ENCODE measurements at places on chromosomes 6 and 20.

DNA sequence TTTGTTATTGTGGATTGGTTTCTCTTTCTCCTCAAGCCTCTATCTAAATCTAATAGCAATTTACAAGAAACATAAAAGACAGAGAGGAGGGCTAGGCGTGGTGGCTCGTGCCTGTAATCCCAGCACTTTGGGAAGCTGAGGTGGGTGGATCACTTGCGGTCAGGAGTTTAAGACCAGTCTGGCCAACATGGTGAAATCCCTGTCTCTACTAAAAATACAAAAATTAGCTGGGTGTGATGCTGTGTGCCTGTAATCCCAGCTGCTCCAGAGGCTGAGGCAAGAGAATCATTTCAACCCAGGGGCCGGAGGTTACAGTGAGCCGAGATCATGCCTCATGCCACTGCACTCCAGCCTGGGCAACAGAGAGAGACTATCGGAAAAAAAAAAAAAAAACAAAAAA lies 46.6 kb downstream of the SLC2A12 start:
- DNase-seq: no peak

- no peak for DNase-seq
These were observed 263.3 kb upstream of the QKI start for GRCh38 chr6:163151212-163151611.

GRCh38 chr20:53611449-53611894 lies 17.8 kb upstream of the ZNF217 start:
- peak; percentile 87 for DNase-seq

- no peak for DNase-seq
These were observed 41.3 kb downstream of the CARMIL1 start for GRCh38 chr6:25320459-25320858.

DNA sequence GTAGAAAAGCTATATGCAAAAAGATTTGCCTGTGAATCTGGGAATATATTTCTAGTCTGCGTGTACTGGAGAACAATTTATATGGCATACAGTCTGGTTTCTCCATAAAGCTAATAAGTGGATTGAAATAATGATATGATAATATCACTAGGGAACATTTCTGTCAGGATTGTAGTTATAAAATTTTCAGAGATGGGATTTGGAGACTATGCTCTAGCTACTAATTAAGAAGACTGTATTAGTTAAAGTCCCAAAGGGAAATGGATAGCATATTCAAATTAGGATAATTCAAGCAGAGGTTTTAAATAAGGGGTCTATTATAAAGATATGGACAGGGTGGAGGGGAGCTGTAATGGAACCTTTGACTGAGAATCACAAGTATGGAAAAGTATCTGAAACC lies 7.2 kb upstream of the STX11 start:
- DNase-seq: no peak

GRCh38 chr6:108845145-108845544 lies 3.1 kb upstream of the ARMC2 start:
- no peak for DNase-seq

DNA sequence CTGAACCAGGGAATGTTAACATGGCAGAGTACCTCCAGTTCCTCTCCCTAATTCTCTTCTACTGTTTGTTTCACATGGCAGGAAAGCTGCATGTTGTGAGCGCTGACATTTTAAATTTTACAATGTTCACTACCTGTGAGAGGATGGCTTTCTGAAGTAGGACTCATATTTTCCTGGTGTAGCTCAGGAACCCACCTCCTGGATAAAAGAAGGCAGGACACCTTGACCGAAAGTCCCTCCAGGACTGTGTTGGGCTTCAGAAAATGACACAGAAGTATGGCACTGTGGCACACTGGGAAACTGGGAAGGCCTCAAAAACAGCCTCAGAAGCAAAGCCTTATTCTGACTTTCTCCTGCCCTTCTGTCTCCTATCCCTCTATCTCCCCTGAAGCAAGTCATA lies 33.3 kb downstream of the PTPRK start:
- DNase-seq: no peak

- DNase-seq: no peak
These were observed 175.6 kb downstream of the SYNE1 start for GRCh38 chr6:152461556-152461955.

DNA sequence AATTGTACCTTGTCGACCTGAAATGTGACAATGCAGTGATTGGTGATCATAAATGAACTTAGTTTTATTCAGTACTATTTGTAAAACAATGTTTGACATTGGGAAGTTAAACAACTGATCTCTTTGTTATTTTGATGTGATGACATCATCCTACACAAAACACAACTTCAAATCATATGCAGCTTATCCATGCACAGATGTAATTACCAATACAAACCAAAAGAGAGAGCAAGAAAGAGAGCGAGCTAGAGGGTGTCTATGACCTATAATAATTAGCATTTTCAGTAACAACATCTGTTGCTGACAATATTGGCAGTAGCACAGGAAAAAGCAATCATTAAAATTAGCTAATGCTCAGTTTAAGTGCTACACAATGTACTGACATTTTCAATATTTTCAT lies 320.9 kb downstream of the UTRN start:
- no peak for DNase-seq

DNA sequence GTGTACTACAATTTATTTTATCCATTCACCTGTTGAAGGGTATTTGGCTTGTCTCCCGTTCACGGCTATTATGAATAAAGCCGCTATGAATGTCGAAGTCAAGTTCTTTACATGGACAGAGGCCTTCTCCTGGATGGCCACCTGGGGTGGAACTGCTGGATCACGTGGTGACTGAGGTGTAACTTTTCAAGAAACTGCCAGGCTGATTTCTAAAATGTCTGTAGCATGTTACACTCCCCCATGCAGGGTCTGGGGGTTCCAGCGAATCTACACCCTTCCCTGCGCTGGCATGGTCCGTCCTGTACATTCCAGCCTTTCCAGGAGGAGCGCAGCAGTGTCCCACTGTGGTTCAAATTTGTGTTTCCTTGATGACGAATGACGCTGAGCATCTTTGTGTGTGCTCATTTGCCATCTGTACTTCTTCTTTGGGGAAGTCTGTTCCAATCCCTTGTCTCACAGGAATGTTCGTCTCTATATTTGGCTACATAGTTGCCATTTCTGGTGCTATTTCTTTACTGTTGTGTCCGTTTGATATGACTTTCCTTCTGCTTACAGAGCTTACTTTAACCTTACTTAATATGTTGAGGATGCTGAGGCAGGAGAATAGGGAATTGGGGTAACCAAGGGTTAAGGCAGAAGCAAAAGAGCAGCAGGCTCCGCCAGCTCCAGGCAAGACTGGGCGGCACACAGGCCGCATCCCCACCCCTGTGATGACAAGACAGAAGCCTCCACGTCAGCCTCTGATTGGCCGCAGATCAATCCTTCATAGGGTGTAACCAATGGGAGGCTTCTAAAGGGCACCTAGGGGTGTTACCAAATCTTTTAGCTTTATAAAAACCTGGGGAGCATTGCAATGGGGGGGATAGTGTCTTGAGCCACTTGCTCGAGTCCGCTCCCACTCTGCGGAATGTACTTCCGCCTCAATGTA lies 106.6 kb downstream of the TAF4 start:
- no peak for DNase-seq

DNA sequence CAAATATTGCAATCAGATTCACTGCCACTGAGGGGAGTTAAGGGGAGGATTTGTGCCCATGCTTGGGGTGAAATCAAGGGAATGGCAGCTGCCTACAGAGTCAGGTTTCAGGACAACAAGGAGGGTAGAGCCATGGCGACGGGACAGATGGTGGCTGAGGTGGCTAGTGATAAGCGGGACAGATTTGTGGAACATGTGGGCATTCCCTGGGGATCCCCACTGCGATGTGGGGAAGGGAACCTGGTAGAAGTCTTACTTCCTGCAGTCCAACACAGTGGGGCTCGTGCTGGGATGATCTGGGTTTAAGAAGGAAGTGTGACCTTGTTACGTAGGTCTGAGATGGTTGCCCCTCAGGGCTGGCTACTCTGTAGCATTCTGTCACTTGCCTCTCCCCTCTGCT lies 292.0 kb upstream of the JARID2 start:
- peak; percentile 39 for DNase-seq

DNA sequence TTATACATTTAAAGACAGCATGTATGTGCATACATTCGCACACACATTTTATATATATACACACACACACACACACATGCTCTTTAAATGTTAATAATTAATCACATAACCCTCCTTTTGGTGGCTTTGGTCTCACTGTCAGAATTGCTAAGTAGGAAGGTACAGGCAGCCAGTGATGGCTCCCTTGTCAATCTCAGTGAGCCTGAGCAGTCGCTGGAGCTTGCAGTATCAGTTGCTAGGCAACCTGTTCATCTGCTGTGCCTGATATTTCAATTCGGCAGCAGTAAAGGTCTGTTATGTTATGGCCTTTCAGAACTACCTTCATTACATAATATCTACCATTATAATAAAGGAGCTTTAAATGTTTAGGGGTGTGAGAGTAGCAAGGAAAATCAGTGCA lies 374.3 kb downstream of the LMBRD1 start:
- DNase-seq: no peak

DNA sequence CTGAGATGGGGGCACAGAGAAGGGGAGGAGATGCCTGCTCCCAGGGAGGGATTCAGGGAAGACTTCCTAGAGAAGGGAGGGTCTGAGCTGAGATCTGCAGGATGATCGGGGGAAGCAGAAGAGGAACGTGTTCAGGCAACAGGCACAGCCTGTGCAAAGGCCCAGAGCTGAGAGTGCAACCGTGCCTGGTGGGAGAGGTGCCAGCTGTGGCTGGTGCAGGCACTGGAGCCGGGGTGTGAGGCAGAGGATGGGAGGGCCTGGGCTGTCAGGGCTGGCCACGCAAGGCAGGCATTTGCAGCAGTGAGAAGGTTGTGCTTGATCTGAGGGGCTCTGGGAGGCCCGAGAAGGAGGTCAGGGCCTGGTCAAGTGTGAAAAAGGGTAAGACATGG lies 27.7 kb downstream of the PTGIS start:
- no peak for DNase-seq

- no peak for DNase-seq
These were observed 201.4 kb downstream of the IBTK start for GRCh38 chr6:82045965-82046756.

- DNase-seq: no peak
These were observed 109.3 kb upstream of the EYA4 start for GRCh38 chr6:133131621-133132465.

- no peak for DNase-seq
These were observed 104.9 kb upstream of the CEP162 start for GRCh38 chr6:84332139-84333034.

DNA sequence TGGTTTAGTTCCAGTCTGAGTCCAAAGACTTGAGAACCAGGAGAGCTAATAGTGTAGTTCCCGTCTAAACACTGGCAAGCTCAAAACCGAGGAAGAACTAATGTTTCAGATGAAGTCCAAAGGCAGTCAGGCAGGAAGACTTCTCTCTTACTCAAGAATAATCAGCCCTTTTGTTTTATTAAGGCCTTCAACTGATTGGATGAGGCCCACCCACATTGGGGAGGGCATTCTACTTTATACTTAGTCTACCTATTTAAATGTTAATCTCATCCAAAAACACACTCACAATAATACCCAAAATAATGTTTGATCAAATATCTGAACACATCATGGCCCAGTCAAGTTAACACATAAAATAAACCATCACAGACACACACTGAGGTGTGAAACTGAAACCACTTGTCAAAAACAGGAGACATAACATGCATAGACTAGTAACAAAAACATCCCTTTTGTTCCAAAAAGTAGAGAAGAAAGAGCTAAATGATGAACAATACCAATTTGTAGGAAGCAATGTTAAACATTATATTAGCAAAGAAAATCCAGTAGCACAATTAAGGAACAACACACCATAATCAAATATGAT lies 50.2 kb upstream of the SENP6 start:
- DNase-seq: no peak

DNA sequence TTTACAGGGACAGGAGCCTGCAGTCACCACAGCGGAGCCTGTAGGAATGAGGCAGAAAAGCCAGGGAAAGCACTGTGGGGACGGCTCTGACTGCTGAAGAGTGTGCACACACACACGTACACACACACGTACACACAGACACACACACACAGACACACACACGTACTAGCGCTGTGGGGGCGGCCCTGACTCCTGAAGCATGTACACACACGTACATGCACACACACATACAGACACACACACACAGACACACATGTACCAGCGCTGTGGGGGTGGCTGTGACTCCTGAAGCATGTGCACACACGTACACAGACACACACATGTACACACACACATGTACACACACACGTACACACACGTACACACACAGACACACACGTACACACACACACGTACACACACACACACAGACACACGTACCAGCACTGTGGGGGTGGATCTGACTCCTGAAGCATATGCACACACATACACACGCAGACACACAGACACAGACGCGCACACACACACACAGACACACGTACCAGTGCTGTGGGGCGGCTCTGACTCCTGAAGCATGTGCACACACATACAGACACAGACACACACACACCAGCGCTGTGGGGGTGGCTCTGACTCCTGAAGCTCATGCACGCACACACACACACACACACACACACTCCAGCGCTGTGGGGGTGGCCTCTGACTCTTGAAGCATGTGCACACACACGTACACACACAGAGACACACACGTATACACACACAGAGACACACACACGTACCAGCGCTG lies 127.3 kb downstream of the DLL1 start:
- no peak for DNase-seq

DNA sequence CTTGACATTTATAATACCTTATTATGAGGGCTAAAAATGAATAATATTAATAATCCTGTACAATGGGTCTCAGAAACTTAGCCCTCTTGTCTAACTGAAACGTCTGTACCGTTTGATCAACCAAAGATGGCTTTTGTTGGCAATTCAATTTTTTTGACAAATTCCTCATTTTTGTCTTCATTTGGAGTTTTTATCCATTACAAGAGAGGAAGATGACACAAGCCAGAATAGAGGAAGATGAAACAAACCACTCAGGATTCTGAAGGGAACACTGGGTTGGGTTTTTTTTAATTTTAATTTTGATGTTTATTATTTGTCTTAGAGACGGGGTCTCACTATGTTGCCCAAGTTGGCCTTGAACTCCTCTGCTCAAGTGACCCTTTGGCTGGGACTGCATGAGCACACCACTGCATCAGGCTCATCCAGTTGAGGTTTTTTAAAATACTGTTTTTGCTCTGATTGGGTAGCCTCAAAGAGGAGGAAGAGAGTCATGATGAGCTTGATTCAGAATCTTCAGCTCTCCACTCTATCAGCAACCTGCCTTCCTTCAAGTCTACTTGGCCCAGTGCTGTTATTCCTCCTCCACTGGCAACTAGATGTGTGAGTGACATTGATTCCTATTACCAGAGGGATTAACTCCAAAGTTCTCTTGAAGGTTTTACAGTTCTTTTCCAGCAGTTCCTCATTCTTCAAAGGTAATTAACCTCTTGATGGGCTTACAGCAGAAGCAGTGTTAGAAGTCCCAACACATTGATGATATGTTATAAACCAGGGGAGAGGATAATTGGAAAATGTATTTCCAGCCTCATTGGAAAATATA lies 71.3 kb downstream of the ATXN1 start:
- peak; percentile 46 for DNase-seq

All from suppressor macrophage treated with lipopolysaccharide for 4 hours (primary cell).